ENCODE measurements at places on chromosomes 7 and 10.

- no peak for DNase-seq
Measured at GRCh38 chr7:1572111-1572822, 2.4 kb upstream of the PSMG3 start.

GRCh38 chr10:100349672-100350071, 2.6 kb downstream of the SCD start:
- no peak for DNase-seq

- no peak for DNase-seq
Measured at GRCh38 chr10:77711683-77712049, 74.1 kb upstream of the KCNMA1 start.

DNA sequence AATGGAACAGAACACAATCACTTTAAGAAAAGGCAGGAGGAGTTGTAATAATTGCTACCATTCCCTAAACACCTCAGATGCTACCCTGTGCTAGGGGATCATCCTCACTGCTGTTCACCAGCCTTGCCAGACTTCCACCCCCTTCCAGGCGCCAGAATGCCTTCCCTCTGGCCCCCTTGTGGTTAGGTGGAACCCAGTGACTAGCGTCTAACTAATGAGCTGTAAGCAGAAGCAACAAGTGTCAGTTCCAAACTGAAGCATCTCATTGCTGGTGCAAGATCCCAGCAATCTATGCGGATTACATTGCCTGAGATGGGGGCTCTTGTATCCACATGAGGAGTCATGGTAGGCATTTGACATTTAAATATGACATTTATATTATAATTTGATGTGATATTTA, 86.6 kb downstream of the FRMD4A start:
- DNase-seq = no peak
